ENCODE measurements at places on chromosomes 2 and 18.

DNA sequence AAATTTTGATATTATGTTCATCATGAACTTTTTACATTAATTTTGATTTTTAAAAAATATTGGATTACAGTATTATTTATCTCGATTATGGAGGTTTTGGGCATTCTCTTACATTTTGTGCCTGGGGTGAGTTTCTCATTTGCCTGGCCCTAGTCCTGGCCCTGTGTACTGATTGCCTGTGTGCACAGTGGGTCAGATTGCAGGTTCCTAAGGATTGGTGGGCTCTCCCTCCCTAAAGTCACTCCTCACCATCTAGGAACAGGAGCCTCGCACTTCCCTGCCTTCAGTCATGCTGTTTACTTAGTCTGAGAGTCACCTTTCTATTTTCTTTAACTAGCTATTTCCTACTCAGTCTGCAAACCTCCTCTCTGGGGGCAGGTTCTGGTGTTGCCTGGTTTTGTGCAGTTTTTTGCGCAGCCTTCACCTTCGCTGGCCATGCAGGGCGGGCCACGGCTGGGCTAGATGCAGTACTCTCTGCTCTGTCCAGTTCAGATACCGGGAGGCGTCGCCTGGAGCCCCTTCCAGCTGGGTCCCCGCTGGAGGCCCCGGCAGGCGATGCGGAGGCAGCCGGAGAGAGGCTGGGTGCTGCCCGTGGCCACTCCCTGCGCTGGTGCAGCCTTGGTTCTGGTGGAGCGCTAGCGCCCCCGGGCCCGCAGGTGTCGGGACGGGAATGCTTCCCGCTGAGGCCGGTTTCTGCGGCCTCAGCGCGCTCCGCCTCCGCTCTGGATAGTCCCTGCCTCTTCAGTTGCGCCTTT lies 23.3 kb upstream of the MC5R start:
- DNase-seq = no peak

DNA sequence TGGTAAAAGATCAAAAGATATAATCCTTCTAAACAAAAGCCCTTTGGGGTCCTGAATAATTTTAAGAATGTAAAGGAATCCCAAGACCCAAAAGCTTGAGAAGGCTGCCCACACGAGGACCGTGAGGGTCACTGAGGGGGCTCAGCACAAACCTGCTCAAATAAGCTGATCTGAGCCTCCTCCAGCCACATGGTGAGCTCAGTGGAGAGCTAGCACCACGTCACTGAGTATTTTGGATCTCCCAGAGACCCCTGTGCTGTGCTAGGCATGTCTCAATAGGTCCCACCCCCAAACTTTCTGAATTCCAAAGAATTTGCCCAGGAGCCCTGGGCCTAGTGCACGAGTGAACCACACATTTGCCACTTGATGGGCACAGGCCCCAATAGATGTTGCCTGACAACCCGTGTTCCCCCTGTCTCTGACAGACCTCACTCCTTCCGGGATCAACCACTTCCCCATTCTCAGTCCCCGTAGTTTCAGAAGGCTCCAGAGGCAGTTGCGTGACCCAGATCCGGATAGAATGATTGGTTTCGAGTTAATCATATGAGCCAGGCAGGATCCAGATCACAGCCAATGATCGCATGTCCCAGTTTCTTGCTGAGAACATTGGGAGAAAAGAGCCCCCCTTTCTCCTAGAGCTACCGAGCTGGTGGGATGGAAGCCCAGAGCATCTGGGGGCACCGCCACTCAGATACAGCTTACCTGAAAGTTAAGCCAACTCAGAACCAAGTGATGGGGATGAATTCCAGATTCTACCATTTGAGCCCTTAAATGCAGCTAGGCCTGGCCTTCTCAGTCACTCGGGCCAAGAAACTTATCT lies 203.8 kb downstream of the TNS1 start:
- DNase-seq = no peak

GRCh38 chr18:4193086-4193485 lies 262.0 kb downstream of the DLGAP1 start:
- DNase-seq = no peak

DNA sequence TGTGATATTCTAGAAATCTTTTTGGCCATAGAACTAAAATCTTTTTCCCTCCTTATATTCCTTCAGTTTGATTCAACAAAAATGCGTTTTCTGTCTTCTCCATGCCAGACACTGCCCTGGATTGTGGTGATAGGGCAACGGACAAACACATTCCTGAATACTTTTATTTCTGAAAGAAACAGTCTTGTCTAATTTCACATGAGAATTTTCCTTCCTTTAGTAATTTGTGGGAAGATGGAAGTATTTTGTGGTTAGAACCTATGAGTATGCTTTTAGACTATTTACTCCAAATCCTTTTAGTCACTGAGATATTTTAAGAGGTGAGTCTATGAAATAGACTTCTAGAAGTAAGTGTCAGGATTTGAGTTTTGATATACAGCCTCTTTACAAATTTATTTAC lies 49.6 kb downstream of the COL5A2 start:
- no peak for DNase-seq

DNA sequence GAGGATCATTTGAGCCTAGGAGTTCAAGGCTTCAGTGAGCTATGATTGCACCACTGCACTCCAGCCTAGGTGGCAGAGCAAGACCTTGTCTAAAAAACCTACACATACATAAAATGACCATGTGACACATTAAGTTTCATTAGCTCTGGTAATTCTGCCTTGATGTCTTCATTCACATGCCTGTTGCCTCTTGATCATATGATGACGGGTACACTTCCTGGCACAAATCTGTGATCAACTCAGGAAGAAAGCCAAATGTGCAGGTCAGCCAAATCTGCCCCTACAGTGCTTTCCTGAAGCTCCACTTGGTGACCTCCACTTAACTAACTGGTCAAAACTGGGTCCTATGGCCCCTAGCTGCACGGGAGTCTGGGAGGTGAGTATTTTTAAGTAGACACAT lies 54.4 kb upstream of the B3GNT7 start:
- DNase-seq = no peak

- DNase-seq = no peak
Measured at GRCh38 chr2:223944166-223944702, 901 bp downstream of the WDFY1 start.

- DNase-seq = no peak
Measured at GRCh38 chr18:57273194-57273593, 79.2 kb upstream of the ST8SIA3 start.

DNA sequence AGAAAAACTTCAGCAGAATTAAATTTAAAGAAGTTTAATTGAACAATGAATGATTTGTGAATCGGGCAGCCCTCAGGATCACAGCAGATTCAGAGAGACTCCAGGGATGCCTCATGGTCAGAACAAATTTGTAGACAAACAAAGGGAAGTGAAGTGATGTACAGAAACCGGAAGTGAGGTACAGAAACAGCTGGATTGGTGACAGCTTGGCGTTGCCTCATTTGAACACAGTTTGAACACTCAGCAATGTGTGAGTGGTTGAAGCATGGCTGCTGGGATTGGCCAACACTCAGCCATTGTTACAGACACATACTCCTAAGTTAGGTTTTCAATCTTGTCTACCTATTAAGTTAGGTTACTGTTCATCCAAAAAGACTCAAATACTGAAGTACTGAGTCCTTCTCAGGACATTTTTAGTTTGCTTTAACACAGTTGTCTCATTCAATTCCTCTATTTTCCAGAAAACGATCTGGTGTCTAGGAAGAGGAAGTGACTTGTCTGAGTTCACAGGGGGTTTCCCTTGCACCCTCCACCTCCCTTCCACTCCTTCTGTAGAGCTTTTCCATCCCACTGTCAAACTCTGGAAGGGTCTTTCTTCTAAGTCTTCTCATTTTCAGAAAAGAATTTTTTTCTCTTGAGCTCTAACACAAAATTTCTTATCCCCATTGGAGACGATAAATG lies 137.9 kb downstream of the SLC4A3 start:
- DNase-seq = no peak

DNA sequence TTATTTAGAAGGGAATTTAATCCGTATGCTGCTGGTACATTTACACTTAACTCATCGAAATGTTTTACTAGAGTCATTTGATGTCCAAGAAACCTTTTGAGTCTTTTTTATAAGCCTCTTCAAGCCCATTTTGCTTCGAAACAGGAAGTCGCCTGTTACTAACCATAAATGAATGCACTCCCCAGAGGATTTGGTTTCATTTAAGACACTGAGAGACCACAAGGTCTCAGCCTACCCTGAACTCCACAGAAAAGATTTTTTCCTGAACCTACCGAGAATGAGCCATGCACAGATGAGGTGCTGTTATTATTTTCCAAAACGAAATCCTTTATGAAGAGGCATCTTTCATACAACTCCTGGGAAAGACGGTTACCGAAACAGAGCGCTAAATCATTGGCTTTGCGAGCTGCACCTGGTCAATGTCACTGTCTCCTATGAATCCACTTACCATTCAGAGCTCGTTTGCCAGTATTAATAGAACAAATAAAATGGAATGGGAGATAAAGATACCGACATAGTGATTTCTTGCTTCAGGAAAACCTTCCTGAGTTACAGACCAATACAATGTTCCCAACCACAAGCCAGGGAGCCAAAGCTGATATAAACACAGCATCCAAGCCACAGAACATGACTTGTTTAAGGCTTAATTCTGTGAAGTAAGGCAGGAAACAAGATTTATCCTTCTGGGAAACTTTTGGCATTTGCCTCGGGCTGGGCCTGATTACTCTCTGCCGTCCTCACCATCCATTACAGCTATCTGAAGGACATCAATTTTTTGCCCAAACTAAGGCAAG lies 382.1 kb downstream of the OSR1 start:
- no peak for DNase-seq

DNA sequence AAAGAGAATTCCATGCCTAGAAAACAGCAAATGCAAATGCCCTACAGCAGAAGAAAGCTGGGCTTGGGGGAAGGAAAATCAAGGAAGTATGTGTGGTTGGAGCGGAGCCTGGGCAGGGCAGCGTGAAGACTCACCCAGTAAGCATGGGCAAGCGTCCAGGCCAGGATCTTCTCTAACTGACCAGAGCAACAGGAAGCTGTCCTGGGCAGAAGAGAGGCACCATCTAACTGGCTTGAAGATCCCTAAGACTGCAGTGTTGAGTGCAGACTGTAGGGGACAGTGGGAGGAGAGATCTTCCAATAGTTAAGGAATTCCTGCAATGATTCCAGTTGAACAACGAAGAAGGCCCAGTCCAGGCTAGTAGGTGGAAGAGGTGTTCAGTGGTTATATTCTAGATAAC lies 57.9 kb downstream of the NXPH2 start:
- no peak for DNase-seq

DNA sequence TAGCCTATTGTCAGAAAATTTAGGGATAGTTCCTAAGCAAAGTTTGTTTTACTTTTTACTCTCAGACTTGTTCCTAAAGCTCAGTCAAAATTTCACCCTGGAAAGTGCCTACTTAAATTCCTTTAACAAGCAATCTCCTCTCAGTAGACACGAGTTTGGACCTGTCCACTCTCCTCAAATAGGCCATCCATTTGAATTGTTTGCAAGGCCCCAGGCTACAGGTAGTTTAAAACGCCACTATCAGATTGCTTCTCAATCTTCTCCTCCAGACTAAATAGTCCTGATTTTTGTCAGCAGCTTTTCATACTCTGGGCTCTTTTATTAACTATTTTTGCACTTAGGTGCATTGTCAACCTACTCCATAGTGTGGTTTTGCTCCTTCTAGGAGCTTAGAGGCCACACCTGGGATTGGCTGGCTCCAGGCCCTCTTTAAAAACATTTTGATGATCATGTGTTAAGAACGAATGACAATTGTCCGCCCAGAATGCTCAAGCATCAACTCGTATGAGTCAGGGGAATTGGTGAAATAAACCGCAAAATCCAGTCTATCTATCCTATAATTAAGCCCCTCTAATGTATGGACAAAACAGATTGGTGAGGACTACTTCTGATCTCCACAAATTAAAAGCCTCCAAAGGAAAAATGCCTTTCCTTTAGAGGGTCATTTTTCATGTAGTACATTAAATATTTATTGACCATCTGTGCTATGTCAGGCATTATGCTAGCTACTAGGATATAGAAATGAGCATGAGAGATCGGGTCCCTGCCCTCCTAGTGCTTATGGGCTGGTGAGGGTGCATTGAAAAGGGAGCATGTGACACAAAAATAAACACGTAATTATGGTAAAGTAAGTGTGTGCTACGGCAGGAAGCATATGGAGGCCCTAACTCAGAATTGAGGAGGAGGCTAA lies 333.8 kb upstream of the TNP1 start:
- DNase-seq = no peak

GRCh38 chr2:218282173-218282991 lies 9.9 kb downstream of the TMBIM1 start:
- peak; percentile 74 for DNase-seq

- DNase-seq = no peak
Measured at GRCh38 chr2:165434865-165435496, 34.5 kb upstream of the CSRNP3 start.
